ENCODE measurements at places on chromosomes 13 and 19.

GRCh38 chr13:46735425-46735824, 61.5 kb downstream of the ESD start:
- DNase-seq: no peak

GRCh38 chr13:109715902-109716301, 70.5 kb downstream of the IRS2 start:
- DNase-seq: no peak

GRCh38 chr19:58387338-58388174, 487 bp downstream of the RPS5 start:
- no peak for DNase-seq

GRCh38 chr13:112522578-112522977, 65.4 kb downstream of the TUBGCP3 start:
- no peak for DNase-seq

GRCh38 chr13:35741657-35742056, 265.2 kb upstream of the MAB21L1 start:
- no peak for DNase-seq

- no peak for DNase-seq
These were observed 31.6 kb upstream of the CACTIN start for GRCh38 chr19:3658004-3658869.

DNA sequence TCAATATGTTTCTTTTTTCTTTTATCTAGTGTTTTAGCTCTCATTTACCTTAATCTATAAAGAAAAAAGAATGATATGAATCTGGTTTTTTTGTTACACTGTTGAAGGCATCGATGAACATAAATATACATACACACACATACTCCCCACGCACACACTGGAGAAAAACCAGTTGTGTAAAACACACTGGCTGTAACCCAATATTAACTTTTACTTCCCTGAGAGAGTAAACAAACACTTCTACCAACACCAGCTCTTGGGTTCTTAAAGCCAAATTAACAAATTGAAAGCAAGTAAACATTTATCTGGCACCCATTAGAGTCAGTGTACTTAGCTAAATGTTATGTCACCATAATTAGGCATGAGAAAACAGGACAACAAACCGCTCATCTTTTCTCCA, 145.7 kb downstream of the ABCC4 start:
- DNase-seq: no peak

DNA sequence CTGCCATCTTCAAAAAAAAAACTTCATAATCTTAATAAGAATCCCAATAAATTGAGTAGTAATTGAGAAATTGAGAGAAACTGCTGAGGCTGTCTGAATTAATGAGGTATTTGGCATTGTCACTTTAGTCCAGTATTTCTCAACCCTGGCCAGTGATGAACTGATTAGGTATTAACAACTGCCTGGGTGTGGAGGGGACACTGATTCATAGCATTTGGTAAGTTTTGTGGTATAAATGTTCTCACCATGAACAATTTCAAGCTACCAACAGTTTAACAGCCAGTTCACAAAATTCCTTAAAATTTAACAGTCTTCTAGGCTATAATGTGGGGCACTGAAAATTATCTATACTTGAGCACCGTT, 18.3 kb downstream of the GPC6 start:
- no peak for DNase-seq

DNA sequence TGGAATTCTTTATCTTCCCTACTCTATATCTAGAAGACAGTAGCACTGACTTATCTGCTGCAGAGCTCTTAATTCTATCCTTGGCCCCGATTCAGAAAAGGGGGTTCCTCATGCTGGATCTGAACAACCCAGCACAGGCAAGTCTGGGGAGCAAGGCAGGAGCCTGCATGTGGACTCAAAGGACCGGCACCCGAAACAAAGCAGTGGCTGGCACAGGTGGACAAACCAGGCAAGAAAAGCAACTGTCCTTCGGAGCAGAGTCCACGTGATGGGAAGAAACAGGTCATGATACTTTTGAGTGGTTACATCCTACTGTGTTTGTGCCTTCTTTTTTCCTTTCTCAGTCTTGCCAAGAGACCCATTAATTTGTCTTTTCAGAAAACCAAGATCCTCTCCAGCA, 38.3 kb downstream of the GPR42 start:
- DNase-seq: no peak

DNA sequence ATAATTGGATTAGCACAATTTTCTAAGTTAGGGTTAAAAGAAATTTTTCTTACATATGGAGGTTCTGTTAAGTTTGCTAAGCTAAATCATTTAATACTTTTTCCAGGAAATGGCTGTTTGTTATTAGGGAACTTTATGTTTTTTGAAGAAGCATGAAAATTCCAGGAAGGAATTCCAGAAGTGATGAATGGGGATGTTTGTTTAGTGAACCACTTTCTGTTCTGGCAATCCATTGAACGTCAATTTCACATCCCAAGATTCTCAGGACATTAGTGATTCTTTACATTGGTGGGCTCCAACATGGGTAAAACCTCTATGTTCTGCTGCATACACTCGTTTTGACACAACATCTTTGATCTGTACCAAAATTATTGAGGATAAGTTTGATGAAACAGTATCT, 534.4 kb downstream of the IRS2 start:
- DNase-seq: no peak

DNA sequence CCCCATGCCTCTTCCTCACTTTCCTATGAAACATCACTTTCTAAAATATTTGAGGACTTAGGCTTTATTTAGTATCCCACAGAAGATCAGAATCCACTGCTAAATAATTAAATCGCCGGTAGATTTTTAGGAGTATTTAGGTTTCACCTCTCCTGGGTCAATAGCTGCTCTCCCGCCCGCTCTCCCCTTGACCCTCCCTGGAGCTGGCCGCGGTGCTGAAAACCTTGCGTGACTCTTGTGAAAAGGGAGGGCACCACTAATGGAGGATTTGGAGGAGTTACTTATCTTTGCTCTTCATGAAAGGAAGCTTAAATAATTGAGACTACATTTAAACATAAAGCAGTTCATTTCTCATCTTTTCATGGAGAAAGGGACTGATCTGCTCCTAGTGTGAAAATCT, 14.1 kb downstream of the POU4F1 start:
- peak; percentile 51 for DNase-seq

DNA sequence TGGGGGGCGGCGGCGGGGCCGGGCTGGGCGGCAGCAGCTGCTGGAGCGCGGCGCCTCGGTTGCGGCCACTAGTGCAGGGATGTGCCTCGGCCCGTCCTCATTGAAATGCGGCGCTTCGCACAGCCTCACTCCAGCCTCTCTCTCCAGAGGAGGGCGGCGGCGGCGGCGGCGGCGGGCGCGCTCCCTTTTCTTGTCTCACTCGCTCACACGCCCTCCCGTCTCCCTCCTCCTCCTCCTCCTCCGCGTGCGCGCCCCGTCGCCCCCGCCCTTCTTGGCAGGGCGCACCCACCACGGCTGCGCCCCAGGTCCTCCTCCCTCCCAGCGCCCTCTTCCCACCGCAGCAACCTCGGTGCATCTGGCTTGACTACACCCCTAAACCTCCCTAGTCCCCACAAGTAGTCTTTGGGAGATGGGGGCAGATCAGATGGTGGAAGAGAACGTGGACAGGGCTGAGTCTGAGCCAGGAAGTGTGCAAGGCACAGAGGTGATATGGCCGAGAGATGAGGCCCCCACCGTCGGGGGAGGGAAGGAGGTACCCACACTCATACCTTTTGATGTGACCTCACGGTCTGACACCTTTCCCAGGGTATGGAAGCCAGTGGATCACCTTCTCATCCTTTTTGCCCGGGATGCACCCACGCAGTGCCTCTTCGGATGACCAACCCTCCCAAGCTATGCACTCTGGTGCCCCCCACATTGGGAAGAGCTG, at the start of gene DCLK1:
Gene DCLK1, minus strand, starts transcription at position 161 of the 709 bp plus-strand sequence.
- DNase-seq: no peak

DNA sequence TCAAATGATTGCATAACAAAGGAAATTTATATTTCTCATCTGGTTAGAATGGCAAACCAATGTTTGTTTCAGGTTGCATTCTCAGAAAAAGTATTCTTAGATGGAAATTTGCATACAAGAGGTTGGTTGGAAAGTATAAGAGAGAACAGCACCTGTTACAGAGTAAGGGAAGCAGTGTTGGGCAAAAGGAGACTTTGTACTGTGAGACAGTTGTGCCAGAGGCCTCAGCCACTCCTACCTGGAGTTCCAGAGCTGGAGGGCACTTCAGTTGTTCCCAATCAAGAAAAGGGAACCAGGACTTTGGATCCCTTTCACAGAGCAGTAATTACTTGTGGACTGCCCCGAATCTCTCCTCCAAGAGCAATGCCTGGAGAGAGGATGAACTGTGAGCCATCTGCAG, 81.8 kb downstream of the SPRY2 start:
- no peak for DNase-seq

DNA sequence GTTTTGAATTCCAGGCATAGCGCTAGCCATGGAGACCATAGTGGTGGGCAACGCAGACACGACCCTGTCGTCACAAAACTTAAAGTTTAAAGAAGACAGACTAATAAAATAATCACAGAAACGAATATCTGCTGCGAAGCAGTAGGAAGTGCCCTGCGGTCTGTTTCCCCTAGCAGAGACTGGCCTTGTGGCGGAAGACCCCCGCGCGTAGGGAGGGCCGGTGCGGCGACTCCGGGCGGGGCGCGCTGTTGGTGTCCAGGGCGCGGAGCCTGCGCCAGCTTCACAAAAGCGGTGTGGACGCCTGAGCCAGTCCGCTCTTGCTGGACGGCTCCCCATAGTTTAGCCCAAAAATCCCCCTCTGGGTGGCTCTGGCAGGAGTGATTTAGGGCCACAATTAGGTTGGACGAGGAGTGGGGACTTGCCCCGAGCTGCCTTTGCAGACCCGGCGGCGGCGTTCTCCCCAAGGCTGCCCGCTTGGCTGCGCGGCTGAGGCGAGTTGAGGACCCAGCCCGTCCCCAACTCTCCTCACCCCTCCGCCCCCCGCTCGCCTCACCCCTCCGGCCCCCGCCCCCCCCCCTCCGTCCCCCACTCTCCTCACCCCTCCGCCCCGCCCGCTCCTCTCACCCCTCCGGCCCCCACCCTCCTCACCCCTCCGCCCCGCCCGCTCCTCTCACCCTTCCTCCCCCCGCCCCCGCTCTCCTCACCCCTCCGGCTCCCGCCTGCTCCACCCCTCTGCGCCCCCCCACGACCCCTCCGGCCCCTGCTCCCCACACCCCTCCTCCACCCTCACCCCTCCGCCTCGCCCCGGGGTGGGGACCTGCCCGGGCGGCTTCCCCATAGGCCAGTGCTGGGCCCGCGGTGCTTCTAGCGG, 14.2 kb upstream of the LATS2 start:
- DNase-seq: no peak

- no peak for DNase-seq
These were observed 1.5 kb upstream of the WDR88 start for GRCh38 chr19:33130433-33130832.

GRCh38 chr13:27383104-27383921, 41.1 kb upstream of the GTF3A start:
- DNase-seq: no peak

DNA sequence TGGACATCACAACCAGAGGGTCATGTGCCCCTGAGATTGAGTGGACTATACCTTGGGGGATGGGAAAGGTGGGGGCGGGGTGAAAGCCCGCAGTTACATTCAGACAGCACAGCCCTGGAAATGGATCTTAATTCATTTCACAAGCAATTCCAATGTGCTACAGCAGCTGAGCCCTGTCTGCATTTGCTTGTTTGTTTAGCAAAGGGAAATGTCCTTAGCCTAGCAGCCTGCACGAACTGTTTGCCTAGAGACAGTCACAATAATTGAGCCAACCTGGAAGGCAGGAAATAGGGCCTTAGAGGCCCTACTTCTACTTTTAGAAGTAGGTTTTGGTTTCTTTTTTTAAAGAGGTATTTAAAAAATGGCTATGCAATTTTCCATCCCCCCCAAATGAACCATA, 177.3 kb upstream of the KL start:
- peak; percentile 16 for DNase-seq

- DNase-seq: no peak
These were observed 64.9 kb downstream of the GADD45B start for GRCh38 chr19:2540646-2541454.

GRCh38 chr13:45143346-45143751, 23.0 kb downstream of the GTF2F2 start:
- no peak for DNase-seq

DNA sequence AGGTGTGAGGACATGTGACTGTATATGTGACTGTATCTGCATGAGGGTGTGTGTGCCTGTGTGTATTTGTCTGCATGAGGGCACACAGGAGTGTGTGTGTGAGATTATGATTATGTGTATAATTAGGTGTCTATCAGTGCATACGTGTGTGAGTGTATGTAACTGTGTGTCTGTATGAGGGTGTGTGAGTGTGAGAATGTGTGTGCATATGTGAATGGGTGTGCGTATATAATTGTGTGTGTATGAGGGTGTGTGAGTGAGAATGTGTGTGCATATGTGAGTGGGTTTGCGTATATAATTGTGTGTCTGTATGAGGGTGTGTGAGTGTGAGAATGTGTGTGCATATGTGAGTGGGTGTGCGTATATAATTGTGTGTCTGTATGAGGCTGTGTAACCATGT, 3.0 kb upstream of the ACSBG2 start:
- no peak for DNase-seq

- DNase-seq: no peak
These were observed 8.6 kb downstream of the GAS6 start for GRCh38 chr13:113855012-113855921.

GRCh38 chr13:70051531-70051930, 56.1 kb upstream of the ATXN8OS start:
- DNase-seq: no peak

DNA sequence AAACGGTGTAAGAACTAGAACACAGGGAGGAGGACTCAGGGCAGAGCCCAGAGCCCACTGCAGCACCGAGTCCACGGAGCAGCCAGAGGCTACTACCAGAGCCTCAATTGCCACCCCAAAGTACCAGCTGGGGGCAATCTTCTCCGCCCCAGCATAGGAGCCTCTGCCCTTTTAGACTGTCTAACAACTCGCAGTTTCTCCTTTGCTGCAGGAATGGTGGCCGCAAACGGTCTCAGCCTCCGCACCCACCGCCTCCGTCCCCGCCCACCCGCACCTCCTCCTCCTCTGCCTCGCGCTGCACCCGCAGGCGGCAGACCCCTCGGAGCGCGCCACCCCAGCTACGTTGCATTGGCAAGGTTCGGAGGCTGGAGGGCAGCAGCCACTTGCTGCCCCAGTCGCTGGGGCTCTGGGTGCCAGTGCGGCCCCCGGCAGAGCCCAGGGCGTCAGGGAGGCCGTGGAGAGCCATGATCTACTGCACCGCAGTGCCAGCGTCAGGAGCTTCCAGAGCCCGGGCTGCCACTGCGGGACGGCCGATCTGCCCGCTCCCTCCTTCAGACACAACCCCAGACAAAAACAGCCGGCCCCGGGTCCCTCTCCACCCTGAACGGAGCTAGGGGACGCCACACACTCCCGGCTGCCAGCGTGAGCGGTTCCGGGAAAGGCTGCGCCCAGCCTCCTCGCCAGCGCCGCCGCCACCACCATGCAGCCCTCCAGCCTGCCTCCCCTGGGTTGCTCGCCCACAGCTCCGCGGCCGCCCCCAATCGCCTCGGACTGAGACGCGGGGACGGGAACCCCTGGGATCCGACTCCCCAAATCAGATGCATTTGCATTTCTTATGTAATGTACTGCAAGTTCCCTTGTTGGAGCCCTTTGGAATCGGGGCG, 1.8 kb downstream of the FGF14 start:
- no peak for DNase-seq

- DNase-seq: no peak
These were observed 10.6 kb downstream of the CLC start for GRCh38 chr19:39727070-39727800.

- DNase-seq: no peak
These were observed 27.1 kb downstream of the ZNF714 start for GRCh38 chr19:21109116-21109515.
